Liver (tissue), 10 donors: ENCODE measurements at places on chromosomes 7 and 10. TPM values are rescaled to one million over a fixed set of nuclear protein-coding genes. Genes with fewer than 3 reads are reported as not detected.

DNA sequence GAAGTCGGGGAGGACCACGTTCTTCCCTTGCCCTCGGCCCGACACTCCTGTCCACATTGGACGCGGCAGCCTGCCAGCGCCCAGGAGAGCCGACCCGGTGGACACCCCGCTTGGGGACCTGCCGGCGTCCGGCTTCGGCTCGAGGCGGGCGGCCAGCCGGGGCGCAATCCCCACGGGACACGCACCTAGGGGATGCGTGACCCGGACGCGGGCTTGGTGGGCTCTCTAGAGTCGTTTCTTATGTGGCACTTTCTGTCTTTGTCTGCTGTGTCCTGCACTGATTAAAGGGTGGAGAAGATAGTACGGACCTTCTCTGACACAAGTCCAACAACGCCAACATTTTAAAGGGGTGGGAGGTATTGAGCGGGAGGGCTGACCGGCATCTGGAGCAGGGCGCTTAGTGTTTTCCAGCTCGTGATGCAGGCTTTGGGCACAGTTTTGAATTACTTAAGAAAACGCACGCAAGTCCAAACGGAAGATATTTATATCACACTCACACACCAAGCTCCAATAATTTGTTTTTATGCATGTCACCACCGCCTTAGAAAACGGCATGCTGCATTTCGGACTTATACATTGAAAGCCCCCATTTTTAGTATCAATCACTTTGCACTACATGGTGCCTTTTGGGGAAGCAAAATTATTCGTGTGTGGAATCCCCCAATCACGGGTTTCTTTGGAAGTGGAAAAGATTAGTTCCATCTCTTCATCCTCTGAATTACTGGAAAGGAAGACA, 3.9 kb upstream of the SPAG6 start:
- DNase-seq, result no peak

DNA sequence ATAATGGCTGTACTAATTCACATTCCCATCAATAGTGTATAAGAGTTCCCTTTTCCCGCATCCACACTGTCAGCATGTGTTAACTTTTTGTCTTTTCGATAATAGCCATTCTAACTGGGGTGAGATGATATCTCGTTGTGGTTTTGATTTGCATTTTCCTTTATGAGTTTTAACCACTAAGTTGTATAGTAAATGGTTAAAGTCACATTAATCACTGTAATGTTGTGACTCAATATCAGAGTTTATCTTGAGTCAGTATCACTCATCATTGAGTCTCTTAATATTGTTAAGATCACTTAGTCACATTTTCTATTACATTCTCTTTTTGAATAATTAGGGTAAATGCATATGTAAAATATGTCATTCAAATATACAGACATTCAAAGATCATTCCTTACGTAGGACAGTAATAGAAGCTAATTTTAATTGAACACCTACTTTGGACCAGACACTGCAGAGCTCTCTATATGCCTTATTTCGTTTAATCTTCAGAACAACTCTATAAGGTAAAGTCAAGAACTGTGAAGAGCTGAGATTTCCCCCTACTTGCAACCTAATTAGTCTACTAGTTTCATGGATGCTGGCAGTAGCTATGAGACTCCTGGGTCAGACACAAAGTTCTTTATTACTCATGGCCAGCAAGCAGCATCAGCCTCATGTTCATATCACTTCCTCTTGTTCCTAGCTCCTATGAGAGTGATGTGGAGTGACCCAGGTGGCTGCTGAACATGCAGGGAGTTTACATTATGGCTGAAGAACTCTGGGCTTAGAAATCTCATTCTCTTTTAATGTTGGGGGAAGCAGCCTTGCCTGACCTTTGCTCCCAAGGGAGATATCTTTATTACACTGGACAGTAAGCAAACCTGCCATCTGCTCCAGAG, 30.5 kb downstream of the CREB5 start:
- no peak for DNase-seq

- no peak for DNase-seq
Observed at GRCh38 chr7:22660732-22661131, 66.3 kb upstream of the IL6 start.

- DNase-seq, result no peak
Observed at GRCh38 chr10:29709484-29710002, 74.8 kb upstream of the SVIL start.

GRCh38 chr7:90242369-90243168, 2.4 kb upstream of the CFAP69 start:
- DNase-seq, result no peak

- no peak for DNase-seq
Observed at GRCh38 chr7:42292991-42293521, 56.0 kb upstream of the GLI3 start.

The GPNMB gene
- 5.1 TPM for polyA plus RNA-seq
